ENCODE measurements at places on chromosomes 6 and 20.

DNA sequence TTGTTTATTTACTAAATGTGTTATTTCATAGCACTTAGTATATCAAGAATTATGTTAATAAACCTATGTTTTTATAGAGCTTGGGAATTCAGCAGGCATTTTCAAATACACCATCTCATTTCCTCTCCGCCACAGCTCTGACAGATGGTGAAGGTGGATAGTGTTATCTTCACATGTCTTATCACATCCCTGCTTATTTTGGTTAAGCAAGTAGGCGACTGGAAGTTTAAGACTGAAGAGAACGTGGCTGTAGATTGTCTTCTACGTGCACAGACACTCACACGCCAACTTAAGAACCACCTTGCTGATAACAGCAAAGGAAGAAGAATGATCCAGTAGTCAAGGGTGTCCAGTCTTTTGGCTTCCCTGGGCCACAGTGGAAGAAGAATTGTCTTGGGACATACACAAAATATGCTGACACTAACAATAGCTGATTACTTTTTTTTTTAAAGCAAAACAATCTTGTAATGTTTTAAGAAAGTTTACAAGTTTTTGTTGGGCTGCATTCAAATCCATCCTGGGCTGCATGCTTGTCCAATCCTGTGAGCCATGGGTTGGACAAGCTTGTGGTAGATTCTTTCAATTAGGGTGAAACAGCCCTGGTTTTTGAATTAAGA lies 43.3 kb upstream of the SCGN start:
- no peak for DNase-seq

DNA sequence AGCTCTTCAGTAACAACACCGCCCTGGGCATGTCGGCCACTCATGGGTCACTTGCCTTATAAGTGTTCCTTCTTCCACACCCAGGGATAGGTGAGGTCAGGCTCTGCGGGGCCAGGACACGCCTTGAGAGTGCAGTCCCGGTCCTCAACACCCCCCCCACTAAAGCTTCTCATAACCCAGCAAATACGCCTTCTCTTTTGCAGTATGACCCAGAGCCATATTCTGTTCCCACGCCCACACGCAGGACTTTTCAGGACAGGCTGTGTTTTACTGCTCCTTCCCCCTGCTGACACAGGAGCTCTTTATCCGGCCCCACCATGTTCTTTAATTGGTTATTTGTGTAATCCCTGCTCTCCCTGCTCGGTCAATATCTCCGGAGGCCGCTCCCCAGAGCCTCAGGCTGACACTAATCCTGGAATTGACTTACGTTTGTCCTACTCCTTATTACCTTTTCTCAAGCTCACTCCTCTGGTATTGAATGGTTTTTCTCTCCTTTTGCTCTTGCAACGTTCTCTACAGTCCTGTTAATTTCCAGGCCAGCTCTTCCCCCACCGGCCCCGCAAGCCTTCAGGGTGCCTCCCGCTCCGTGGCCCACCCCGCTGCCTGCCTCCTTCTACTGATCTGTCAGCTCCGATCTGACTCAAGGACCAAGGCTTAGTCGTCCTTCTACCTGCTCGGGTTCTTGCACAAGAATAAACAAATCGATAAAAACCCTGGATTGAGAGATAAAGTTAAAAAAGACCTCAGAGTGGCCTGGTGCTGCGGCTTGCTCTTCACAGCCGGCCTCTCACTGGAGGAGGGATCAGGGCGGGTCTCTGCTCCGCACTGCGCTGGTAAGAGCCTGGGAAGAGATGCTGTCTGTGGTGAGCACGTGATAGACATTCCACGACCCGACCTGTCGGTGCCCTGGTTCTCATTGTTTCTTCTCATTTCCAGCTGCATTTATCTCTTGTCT lies 357.5 kb downstream of the ZFAND3 start:
- DNase-seq: no peak

- no peak for DNase-seq
Observed at GRCh38 chr20:2691127-2691526, 1.5 kb upstream of the EBF4 start.

DNA sequence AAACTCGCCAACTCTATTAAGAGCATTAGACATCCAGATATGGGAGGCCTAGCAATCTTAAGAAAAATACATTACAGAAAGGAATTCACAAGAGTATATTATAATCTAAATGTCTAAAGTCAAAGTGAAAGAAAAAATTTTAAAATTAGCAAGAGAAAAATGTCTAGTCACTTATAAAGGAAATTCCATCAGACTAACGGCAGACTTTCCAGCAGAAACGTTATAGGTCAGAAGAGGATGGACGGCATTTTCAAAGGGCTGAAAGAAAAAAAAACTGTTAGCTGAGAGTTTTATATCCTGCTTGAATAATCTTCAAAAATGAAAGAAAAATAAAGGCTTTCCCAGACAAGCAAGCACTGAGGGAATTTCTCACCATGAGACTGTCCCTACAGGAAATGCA lies 269.0 kb downstream of the HDGFL1 start:
- no peak for DNase-seq

DNA sequence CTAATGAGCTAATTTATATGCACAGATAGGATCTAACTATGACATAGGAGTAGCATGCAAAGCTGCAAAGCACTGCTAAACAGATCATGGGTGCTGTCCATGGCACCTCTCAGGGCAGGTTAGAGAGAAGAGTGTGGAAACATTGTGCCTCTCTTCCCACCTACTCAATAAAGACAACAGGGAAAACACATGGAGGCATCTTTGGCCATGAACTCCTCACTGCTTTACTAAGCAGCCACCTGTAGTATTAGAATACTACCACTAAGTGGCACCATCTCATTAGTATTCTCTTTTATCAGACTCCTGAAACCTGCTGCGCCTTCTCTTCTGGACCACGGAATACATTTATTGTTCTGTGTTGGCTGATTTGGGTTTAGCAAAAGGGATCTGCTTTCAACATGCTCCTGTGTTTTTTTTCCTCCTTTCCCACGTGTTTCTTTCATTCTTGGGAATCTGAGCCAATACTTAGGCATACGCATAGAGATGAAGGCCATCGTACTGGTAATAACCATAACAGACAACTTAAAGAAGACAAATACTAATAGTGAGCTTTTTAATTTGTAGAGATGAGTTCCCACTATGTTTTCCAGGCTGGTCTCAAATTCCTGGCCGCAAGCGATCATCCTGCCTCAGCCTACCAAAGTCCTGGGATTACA lies 9.4 kb upstream of the HDDC2 start:
- DNase-seq: no peak

DNA sequence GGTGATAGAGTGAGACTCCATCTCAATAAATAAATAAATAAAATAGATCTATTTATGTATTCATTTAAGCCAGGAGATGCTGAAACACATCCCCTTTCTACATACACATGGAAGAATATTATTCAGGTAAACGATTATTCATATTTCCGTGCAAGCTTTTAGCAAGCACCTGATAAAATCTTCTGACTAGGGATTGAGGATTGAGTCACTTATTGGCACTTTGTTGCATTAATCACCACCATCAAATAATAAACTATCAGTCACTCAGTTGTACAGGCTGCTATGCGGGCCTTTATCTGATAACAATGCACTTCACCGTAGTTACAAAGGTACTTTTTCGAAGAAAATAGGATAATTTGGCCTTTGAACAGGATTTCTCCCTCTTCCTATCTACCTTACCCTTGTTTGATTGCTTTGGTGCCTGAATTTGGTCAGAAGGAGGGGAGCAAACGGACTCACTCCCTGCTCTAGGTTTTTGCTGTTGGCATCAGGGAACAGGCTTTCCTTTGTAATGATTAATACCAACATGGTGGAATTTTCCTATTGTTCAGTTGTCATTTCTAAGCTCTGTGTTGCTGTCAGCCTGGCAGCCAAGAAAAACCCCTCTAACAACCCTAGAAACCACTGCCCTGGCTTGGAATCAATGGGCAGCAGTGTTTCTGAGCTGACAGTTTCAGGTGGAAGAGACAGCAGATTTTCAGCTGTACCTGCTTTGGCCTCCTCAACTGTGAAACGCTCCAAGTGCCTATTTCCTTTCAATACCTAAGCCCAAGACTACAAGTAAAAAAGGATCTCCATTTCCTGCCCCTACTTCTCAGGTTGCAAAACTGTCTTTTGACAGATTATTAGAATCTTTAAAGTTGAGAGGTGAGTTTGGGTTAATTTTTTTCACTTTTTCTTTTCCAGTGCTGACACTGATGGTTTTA lies 63.0 kb downstream of the MYB start:
- DNase-seq: no peak

DNA sequence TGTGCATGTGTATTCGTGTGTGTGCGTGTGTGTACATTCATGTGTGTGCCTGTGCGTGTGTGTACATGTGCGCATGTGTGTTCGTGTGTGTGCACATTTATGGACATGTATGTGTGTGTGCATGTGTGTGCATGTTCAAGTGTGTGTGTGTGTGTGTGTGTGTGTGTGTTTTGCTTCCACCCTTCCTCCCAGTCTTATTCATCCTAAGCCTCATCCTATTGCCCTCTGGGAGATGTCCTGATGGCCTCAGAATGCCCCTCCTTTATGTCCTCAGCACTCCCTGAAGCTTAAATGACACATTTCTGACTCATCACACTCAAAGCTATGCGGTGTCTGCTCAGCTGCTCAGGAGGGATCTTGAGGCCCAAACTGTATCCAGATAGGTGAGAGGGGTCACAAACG lies 76.6 kb upstream of the CCDC167 start:
- peak; percentile 30 for DNase-seq
